NCI-H524 (cell line): ENCODE measurements at places on chromosomes 4 and X.

DNA sequence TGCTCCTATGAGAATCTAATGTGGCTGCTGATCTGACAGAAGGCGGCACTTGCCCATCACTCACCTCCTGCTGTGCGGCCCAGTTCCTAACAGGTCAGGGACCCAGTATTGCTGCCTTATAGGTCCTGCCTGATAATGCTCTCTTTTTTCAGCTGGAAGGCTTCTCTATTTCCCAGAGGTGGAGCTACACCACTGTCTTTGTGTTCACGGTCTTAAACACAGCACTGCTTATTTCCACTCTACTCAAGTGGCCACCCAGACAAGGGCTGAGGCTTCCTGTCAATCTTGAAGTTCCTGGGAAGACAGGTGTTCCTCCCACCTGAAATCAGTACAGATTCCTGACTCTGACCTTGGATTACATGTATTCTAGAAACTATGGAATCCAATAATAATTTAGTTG lies 270.6 kb downstream of the NR3C2 start:
- DNase-seq, result no peak

GRCh38 chrX:13786048-13786447 lies 30.8 kb downstream of the GPM6B start:
- no peak for DNase-seq

DNA sequence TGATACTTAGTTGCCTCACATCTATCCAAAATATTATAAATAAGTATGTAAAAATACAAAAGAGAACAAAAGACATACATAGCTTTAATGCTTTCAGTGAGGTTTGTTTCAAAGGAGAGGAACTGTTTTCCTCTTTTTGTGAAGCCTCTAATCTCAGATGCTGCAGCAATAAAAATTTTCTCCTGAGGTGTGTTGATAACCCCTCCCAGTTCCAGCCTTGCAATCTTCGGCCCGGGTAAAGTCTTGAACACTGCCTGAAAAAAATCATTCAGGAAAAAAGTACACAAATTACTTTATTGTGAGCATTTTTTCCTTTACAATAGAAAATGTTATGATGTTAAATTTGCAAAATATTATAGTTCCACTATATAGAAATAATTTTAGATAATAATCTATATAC lies 8.8 kb downstream of the BBS7 start:
- no peak for DNase-seq

DNA sequence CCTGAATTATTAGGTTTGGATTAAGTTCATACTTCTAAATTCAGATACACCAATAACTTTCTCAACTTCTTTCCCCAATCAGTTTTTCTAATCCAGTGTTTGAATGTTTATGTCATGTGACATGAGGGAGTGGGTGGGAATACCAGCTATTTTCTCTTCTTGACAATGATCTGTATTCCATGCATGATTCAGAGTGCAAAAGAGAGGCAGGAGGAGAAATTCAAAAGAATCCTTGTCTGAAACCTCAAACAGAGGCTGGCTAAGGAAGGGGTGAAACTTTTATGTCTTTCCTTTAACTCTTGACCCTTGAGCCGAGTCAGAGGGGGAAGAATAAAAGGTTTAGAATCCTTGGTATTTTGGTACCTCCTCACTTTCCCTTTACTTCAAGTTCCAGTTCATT lies 544.7 kb downstream of the SPRY1 start:
- no peak for DNase-seq

- DNase-seq, result no peak
Measured at GRCh38 chr4:21949073-21949457, 493 bp upstream of the KCNIP4 start.

- DNase-seq, result no peak
Measured at GRCh38 chrX:4809571-4809970, 1096.1 kb upstream of the PRKX start.

- no peak for DNase-seq
Measured at GRCh38 chr4:126658411-126658810, 974.3 kb upstream of the INTU start.

DNA sequence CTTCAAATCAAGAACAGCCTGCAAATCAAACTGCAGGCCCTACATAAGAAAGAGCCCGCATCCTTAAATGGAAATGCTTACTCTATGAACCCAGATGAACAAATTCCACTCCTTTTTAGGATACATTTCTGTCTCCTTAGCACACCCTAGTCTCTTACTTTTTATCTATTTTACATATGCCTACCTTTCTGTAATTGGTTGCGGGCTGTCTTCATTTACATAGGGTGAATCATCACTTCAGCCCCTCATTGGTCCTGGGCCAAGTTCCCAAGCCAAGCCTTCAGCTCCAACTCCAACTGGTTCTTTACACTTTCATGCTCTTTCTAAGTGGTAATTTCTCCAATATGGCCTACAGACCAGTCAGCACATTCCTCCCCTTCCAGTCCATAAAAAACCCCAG lies 219.3 kb downstream of the TRAM1L1 start:
- no peak for DNase-seq

- DNase-seq, result no peak
Measured at GRCh38 chr4:181971973-181972372, 271.2 kb upstream of the TENM3 start.

DNA sequence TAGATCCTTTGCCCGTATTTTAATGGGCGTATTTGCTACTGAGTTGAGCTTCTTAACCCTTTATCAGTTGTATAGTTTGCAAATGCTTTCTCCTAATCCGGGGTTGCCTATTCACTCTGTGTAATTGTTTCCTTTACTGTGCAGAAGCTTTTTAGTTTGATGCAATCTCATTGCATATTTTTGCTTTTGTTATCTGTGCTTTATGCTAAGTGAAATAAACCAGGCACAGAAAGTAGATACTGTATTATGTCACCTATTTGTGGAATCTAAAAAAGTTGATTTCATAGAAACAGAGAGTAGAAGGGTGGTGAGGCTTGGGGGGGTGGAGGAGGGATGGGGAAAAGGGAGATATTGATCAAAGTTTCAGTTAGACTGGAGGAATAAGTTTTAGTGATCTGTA lies 17.7 kb downstream of the OGT start:
- no peak for DNase-seq

DNA sequence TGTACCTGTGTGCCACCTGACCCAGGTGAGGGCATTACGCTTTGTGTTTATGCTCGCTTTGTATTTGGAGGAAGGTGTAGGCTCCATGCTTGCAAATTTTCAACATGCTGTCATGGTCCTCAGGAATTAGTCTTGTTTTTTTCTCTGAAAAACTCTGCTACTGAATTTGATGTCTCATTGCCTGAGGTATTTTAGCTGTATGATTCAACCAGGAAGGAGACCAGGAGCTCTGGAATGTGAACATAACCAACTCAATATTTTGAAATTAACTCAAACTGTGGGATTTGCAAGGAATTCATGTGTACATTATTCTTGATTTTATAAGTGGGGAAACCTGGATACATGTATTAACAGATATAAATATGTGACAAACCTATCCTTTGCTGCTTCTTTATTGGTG lies 134.1 kb downstream of the SLC4A4 start:
- DNase-seq, result no peak

DNA sequence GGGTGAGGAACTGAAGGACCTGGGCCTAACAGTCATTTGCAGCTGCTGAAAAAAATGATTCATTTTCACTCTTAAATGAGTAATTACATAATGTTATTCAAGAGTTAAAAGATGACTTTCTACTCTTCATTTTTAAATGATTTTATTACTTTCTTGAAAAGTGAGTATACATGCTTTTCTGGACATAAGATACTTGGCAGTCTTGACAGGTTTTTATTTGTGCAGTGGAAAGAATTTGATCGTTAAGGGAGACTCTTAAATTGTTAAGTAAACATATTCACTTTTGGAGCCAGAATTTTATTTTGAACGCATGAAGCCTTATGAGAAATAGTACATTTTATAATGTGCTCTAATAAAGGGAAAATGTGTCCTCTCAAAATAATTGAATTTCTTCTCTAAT lies 245.7 kb downstream of the TENM3 start:
- no peak for DNase-seq

- no peak for DNase-seq
Measured at GRCh38 chr4:37652747-37653527, 33.2 kb downstream of the RELL1 start.

GRCh38 chr4:133156096-133156495 lies 7.0 kb downstream of the PCDH10 start:
- no peak for DNase-seq

- DNase-seq, result no peak
Measured at GRCh38 chrX:51866210-51866609, 27.2 kb upstream of the MAGED1 start.
